ENCODE measurements at places on chromosomes 16 and 17.

DNA sequence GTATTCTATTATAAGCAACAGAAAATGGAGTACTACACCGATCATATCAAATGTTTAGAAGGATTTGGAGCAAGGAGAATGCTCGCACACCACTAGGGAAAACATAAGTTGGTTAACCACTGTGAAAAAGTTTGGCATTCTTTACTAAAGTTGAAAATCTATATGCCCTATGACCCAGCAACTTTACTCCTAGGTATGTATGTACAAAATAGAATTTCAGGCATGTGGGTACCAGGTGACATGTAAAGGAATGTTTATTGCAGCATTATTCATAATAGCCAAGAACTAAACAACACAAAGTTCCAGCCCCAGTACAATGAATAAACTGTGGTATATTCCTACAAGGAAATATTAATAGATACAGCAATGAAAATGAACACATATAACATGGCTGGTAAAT is 5.8 kb upstream of the HBZ start:
- DNase-seq, result no peak
- H3K36me3 ChIP-seq, result no peaks in the 10 kb centered on the region
- peaks cover 8% of the 10 kb centered on the region for H3K27me3 ChIP-seq

- no peak overlapping the region for H3K4me3 ChIP-seq
- no peak for DNase-seq
- H3K27ac ChIP-seq, result no peak overlapping the region
- peaks cover 15% of the 10 kb centered on the region for H3K27me3 ChIP-seq
Observed at GRCh38 chr16:66278604-66279262, 87.8 kb upstream of the CDH5 start.

DNA sequence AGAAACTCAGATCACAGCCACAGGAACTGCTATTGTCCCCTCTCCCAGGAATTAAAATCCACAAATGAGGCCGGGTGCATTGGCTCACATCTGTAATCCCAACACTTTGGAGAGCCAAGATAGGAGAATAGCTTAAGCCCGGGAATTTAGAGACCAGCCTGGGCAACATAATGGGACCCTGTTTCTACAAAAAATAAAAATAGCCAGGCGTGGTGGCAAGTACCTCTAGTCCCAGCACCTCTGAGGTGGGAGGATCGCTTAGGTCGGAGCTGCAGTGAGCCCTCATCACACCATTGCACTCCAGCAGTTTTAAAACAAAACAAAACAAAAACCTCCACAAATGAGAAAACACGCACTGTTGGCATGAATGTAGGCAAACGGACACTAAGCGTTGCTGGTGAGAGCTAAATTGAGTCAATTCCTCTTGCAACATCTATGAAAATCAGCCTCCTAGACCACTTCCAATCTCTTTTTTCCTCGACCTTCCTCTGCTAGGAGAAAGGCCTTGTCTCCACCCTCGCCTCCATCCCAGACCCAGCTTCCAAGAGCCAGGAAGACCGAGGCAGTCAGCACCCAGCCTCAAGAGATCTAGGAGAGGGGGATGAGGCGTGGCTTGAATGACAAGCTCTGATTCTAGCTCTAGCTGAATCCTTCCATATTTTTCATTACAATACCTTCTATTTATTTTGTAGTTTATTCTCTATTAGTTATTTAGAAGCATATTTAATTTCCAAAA is 14.8 kb downstream of the TLE7 start:
- H3K36me3 ChIP-seq, result no peaks in the 10 kb centered on the region
- no peak overlapping the region for H3K4me3 ChIP-seq
- no peak overlapping the region for H3K27ac ChIP-seq

GRCh38 chr17:33267271-33267790 is 25.8 kb downstream of the ASIC2 start:
- H3K27me3 ChIP-seq, result no peaks in the 10 kb centered on the region
- no peak overlapping the region for H3K4me3 ChIP-seq
- no peak for DNase-seq
- no peak overlapping the region for H3K27ac ChIP-seq
- H3K36me3 ChIP-seq, result no peaks in the 10 kb centered on the region
- no peaks in the 10 kb centered on the region for H3K4me1 ChIP-seq

DNA sequence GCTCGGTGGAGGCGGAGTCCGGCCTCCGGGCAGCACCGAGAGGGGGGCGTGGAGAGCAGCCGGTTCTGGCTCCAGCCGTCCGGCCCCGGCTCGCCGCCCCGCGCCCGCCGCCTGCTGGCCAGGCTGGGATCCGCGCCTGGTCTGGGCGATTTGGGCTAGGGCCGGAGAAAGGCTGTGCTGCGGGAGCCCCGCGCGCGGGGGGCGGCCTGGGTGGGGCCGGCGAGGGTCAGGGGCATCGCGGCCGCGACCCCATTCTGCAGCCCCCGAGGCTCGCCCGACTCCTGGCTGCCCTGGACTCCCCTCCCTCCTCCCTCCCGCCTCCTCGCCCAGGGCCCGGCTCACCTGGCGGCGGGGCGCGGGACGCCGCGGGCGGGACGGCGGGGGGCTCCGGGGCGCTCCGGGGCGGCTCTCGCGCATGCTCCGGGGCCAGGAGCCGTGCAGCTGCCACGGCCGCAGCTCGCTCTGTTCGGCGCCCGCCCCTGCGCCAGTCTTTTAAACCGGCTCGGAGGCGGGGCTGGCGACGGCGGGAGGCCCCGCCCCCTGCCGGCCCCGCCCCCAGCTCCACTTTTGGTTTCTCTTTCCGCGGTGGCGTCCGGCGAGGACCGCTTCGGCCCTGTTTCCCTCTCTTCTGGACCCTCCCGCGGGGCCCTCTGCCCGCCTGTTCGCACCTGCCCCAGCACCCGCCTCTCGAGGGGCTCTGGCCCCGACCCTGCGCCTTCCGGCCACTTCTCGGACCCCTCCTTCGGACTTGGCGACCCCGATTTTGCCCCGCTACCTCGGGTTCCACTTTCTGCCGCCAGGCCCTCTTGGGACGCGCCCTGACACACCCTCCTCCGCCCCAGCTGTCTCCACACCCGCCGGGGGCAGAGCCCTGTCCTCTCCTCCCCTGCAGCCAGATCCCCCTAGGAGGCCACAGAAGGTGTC is at the start of gene SOCS1:
SOCS1 (minus strand) TSS at position 468 of the 924 bp plus-strand sequence. CDS start 726 bp downstream, outside the sequence.
- H3K27me3 ChIP-seq, result peaks cover 6% of the 10 kb centered on the region
- H3K4me3 ChIP-seq, result peak within 1 kb of the TSS; percentile 98
- H3K4me1 ChIP-seq, result peaks cover 48% of the 10 kb centered on the region
- H3K27ac ChIP-seq, result peak within 1 kb of the TSS; percentile 99

- H3K4me1 ChIP-seq, result peaks cover 41% of the 10 kb centered on the region
- no peaks in the 10 kb centered on the region for H3K27me3 ChIP-seq
- no peak overlapping the region for H3K27ac ChIP-seq
- DNase-seq, result no peak
Observed at GRCh38 chr17:67518876-67519275, 141.8 kb downstream of the PITPNC1 start.

DNA sequence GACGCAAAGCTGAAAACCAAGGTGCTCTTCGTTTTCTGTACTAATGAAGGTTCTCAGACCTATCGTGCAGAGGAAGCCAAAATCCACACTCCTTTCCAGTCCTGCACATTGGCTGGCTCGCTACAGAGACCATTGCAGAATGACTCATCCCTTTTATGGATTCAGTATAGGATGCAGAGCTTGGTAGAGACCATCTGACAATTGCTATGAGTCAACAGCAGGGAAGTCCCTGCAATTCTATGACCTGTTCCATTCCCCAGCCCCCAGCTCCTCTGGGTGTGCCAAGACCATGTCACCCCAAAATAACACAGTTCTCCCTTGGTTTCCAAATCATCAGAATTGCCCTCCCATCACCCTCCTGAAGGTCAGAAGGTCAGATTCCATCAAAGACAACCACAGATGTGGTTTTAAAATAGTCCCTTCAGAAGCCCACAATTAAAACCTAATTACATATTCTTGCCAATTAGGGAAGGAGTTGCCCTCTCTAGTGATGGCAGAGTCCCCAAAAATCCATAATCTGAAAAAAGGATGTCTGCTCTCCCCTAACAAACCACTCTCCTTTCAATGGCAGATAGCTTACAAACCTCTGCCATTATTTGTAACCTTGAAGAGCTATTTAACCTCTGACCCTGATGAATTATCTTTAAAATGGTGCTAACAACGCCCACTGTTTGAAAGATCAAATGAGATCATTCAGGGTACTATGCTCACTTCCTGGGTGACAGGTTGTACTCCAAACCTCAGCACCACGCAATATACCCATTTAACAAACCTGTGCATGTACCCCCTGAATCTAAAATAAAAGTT is 108.2 kb upstream of the RBBP6 start:
- no peak overlapping the region for H3K27ac ChIP-seq
- no peaks in the 10 kb centered on the region for H3K4me1 ChIP-seq
- H3K36me3 ChIP-seq, result no peaks in the 10 kb centered on the region
- DNase-seq, result no peak

DNA sequence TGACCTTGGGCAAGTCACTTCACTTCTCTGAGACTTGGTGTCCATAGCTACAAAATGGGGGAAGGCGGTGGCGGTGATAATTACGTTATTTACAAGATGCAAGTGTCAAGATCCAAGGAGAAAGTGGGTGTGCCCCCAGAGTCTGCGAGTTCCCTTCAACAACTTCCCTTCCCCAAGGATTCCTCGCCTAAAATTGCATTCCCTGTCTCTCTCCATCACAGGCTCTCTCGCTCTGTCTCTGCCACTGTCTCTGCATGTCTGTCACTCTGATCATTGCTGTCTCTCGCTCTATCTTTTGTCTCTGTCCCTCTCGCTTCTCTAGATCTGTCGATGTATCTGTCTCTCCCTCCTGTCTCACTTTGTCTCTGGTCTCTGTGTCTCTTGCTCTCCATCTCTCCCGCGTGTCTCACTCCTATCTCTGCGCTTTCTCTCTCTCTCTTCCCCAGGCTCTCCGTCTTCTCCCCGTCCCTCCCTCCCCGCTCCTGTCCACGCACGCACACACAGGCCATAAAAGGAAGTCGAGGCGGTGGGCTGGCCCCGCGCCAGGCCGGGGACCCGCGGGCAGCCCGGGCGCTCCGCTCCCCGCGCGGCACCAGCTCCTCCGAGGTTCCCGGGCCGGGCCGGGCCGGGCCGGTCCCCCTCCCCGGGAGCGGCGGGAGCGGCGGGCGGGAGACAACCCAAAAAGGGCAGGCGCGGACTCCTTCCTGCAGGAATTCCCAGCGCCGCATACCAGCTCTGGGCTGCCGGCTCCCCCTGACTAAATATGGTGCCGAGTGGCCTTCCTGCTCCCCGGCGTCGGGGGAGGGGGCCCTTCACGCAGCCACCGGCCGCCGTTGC is 1.1 kb upstream of the MYH11 start:
- DNase-seq, result no peak
- H3K27ac ChIP-seq, result no peak overlapping the region
- no peaks in the 10 kb centered on the region for H3K36me3 ChIP-seq
- H3K4me3 ChIP-seq, result peak overlapping the region; percentile 28
- peaks cover 5% of the 10 kb centered on the region for H3K4me1 ChIP-seq

GRCh38 chr17:37299257-37299980 is 76.4 kb upstream of the C17orf78 start:
- H3K4me3 ChIP-seq, result no peak overlapping the region
- DNase-seq, result no peak
- no peak overlapping the region for H3K27ac ChIP-seq
- no peaks in the 10 kb centered on the region for H3K4me1 ChIP-seq
- peaks cover 3% of the 10 kb centered on the region for H3K36me3 ChIP-seq

- no peaks in the 10 kb centered on the region for H3K4me1 ChIP-seq
- peaks cover 6% of the 10 kb centered on the region for H3K27me3 ChIP-seq
- no peaks in the 10 kb centered on the region for H3K36me3 ChIP-seq
- H3K4me3 ChIP-seq, result no peak overlapping the region
- H3K27ac ChIP-seq, result no peak overlapping the region
Observed at GRCh38 chr17:36691606-36692005, 90.2 kb downstream of the MRM1 start.

- DNase-seq, result no peak
- H3K4me3 ChIP-seq, result no peak overlapping the region
- peaks cover 12% of the 10 kb centered on the region for H3K36me3 ChIP-seq
- no peaks in the 10 kb centered on the region for H3K4me1 ChIP-seq
- H3K27me3 ChIP-seq, result no peaks in the 10 kb centered on the region
Observed at GRCh38 chr17:63295288-63295687, 150.8 kb downstream of the CYB561 start.

GRCh38 chr16:77548766-77549165 is 113.9 kb upstream of the ADAMTS18 start:
- no peak overlapping the region for H3K27ac ChIP-seq
- DNase-seq, result no peak
- H3K4me1 ChIP-seq, result no peaks in the 10 kb centered on the region
- H3K4me3 ChIP-seq, result no peak overlapping the region
- H3K27me3 ChIP-seq, result peaks cover 6% of the 10 kb centered on the region

DNA sequence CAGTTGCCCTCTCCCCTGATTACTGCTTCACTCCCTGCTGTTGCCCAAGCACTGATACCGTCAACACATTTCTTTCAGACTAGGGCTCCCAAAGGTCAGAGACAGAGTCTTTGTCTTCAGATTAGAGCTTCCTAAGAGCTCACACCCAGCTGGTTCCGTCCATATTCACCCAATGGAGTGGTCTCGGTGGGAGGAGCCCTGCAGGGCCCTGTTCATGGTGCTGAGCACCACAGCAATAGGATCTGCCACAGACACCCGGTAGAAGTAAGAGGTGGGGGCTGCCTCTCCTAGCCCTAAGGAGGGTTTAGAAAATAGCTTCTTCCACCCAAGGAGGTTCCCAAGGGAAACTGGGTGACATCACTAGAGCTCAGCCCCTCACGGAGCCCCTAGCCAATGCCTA is 128.3 kb downstream of the CCDC144A start:
- peaks cover 4% of the 10 kb centered on the region for H3K27me3 ChIP-seq
- H3K27ac ChIP-seq, result no peak overlapping the region
- no peak for DNase-seq
- H3K36me3 ChIP-seq, result no peaks in the 10 kb centered on the region
- H3K4me3 ChIP-seq, result no peak overlapping the region

DNA sequence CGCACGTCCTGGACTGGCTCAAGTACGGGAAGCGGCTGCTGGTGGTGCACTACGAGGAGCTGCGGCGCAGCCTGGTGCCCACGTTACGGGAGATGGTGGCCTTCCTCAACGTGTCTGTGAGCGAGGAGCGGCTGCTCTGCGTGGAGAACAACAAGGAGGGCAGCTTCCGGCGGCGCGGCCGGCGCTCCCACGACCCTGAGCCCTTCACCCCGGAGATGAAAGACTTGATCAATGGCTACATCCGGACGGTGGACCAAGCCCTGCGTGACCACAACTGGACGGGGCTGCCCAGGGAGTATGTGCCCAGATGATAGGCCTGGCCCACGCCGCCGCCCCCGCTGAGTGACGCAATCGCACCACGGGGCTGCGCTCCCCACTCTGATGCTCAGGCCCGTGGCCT is 50.2 kb downstream of the WSCD1 start:
- H3K4me3 ChIP-seq, result no peak overlapping the region
- no peak for DNase-seq
- H3K27me3 ChIP-seq, result no peaks in the 10 kb centered on the region
- H3K36me3 ChIP-seq, result no peaks in the 10 kb centered on the region

- no peak for DNase-seq
- H3K27ac ChIP-seq, result no peak overlapping the region
- peaks cover 65% of the 10 kb centered on the region for H3K27me3 ChIP-seq
Observed at GRCh38 chr16:51150165-51150887, 744 bp downstream of the SALL1 start.

GRCh38 chr17:32803544-32803943 is 73.4 kb downstream of the MYO1D start:
- DNase-seq, result no peak
- H3K27ac ChIP-seq, result no peak overlapping the region
- no peak overlapping the region for H3K4me3 ChIP-seq
- H3K36me3 ChIP-seq, result no peaks in the 10 kb centered on the region
- H3K4me1 ChIP-seq, result peaks cover 3% of the 10 kb centered on the region
